Stimulated activated CD8-positive, alpha-beta memory T cell treated with anti-CD3 and anti-CD28 coated beads, Interleukin-2, amount 100 ng/mL, for 48 hours (primary cell): ENCODE measurements at places on chromosomes 4 and X.

- DNase-seq, result no peak
These were observed 52.8 kb downstream of the RBM47 start for GRCh38 chr4:40576651-40577480.

GRCh38 chr4:16745009-16745635, 153.3 kb downstream of the LDB2 start:
- no peak for DNase-seq

- no peak for DNase-seq
These were observed 13.6 kb upstream of the HELT start for GRCh38 chr4:185004562-185005218.

DNA sequence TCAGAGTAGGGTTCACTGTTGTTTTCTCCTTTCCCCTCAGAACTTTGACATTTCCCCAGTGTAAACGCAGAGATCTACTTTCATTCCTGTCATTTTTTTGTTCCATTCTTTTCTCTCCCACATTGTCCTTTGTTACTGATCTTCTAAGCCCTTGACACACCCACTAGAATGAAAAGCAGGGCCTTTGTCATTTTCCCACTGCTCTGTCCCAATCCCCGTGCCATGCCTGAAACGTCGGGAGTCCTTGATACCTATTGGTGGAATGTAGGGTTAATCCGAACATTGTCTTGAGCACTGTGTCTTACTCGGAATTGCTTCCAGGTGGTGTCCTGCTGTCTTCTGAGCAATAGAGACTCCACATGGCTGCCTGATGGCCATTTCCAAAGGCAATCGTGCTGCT, 887.1 kb upstream of the FRG1 start:
- DNase-seq, result no peak

DNA sequence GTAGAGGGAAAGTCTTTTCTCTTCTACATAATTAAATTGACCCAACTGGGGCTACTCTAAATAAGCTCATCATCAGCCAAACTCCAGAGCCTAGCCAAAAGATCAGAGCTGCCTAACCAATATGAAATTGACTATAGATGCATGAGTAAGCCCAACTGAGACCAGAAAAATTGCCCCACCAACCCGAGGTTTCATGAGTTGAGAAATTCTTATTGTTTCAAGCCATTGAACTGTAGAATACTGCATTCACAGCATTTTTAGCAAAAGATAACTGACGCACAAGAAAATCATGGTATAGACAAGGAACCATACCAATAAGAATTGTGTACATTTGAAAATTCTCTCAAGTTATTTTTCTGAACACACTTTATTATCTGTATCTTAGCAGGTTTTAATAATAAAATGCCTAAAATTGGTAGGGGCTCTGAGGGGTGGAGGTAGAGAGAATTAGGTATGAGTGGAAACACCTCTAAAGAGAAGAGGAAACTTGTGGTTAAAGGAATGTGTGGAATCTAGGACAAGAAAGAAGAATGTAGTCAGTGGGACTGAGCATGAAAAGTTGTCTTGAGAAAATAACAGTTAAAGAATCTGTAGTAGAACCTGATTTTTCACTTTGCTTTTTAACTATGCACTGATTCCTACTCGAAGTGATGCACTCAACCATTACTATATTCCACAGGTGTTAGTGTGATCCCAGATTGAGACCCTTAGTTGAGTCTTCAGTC, 200.9 kb upstream of the PPP1R2C start:
- no peak for DNase-seq
